ENCODE measurements at places on chromosomes 6 and 20.
A peak's percentile ranks its signal among the peaks of the same experiment; 100 is the strongest.

GRCh38 chr20:16575390-16576140 is 2.3 kb upstream of the KIF16B start:
- DNase-seq, result no peak

- no peak for DNase-seq
These were observed 707.7 kb downstream of the KIF16B start for GRCh38 chr20:15865553-15865952.

- no peak for DNase-seq
These were observed 341.4 kb downstream of the PLCB1 start for GRCh38 chr20:8473459-8473858.

DNA sequence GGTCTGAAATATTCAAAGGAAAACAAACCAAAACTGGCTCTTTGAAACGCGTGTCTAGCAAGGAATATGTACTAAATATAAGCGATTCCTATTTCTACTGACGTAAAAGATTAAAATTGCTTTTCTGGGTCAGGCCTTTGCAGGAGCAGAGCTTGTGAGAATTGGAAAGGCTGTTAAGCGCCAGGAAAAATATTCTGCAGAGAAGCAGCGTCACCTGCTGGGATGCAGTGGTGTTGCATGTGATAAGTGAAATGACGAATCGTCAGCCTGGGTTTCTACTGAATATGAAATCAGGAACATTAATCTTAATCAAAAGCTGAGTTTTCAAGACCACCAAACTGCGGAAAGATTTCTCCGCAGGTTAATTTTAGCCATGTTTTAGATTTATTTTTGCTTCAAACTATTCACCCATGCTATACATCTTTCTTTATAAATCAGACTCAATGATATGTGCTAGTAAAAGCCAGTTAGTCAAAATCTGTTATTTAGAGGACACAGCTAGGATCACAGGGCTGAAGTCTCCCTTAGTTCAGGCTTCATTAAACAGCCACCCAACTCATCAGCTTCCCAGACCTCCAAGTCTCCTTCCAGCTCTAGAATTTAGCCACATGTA is 67.4 kb downstream of the ALDH8A1 start:
- DNase-seq, result peak; percentile 60

DNA sequence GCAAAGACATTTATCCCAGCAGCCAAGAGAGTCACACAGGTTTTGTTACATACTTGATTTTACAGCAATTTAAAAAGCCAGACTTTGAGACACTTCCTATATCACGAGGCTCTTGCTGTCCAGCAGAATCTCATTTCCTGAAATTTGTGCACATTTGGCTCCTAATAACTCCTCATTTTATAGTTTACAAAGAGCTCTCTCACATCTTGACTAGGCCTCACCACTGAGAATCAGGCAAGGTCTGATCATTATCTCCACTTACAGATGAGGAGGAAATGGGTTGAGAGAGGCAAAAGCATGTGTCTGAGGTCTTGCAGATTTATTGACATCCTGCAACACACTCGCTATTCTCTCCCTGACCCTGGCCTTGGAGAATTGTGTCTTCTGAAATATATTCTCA is 426.8 kb downstream of the MAFB start:
- no peak for DNase-seq

- no peak for DNase-seq
These were observed 51.0 kb upstream of the CLDN20 start for GRCh38 chr6:155212616-155213380.

GRCh38 chr20:50385733-50386640 is 124.2 kb upstream of the PTPN1 start:
- DNase-seq, result peak; percentile 29

- DNase-seq, result no peak
These were observed 123.3 kb upstream of the B3GAT2 start for GRCh38 chr6:71080133-71080532.

DNA sequence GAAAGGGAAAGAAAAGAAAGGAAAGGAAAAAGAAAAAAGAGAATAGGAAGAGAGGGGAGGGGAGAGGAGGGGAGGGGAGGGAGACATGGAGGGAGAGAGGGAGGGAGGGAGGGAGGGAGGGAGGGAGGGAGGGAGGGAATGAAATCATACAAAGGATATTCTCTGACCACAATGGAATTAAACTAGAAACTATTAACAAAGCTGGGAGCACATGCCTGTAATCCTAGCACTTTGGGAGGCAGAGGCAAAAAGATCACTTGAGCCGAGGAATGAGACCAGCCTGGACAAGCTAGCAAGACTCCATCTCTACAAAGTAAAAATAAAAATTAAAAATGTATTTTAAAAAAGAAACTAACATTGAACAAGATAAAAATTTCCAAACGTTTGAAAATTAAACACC is 62.8 kb downstream of the ILRUN start:
- DNase-seq, result no peak

GRCh38 chr6:128327890-128328289 is 192.5 kb downstream of the PTPRK start:
- peak; percentile 18 for DNase-seq

- no peak for DNase-seq
These were observed 10.3 kb downstream of the SLC2A4RG start for GRCh38 chr20:63749597-63750508.

GRCh38 chr20:41697861-41698559 is 79.8 kb upstream of the CHD6 start:
- no peak for DNase-seq

All from activated CD8-positive, alpha-beta memory T cell treated with anti-CD3 and anti-CD28 coated beads, Interleukin-2, amount 50 U/mL, for 4 hours (primary cell).